ENCODE measurements at places on chromosomes 6 and 20.

DNA sequence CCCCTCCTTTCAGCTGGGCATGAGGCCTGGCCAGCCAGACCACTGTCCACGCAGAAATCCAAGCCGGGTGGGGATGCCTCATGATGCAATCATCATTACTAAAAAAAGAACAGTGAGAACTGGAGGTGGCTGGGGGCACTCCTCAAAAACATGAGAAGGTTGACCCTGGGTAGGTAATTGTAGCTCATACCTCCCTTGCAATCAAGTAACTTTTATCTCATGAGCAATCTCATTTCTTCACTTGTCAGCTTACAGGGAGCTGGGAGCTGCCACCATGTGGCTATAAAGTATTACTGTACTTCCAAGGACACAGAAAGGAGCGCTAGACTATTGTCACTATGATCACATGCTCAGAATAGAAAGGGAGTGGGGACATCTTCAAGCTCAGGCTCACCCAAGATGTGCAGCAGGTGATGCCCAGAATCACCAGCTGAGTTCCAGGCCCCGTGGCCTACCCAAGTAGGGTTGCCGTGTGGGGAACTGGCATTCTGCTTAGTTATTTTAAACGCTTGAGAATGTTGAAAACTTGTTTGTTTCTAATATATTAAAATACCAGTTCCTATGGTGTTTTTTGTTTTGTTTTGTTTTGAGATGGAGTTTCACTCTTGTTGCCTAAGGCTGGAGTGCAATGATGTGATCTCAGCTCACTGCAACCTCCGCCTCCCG lies 3.0 kb upstream of the CDH26 start:
- DNase-seq, result no peak

DNA sequence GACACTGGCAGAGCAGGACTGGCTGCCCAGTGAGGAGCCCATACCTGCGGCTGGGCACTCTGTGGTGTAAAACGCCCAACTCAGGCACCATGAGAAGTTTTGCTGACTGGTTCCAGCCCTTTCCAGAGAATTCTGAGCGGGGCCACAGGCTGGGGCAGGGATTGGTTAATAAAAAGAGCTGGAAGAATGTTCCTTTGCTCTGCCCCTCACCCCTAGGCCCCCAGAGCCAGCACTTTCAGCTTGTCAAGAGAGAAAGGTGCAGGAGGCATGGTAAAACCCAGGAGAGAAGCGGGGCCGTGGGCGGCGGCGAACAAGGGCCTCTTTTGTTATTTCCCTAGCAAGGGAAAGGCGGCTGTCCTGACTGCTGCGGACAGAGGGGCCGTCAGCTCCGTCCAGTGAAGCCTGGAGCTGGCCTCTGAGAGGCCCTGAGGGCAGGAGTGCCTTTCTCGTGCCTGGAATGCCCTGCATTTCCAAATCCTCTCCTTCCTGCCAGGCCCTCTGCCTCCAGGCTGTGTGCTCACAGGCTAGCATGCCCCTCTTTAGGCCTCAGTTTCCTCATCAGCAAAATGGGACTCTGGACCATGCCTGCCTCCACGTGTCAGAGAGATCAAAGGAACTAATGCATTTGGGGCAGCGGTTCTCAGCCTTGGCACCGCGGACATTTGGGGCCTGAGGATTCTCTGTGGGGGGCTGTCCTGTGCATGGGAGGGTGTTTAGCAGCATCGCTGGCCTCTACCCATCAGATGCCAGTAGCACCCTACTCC lies 12.9 kb downstream of the SLC13A3 start:
- DNase-seq, result no peak

DNA sequence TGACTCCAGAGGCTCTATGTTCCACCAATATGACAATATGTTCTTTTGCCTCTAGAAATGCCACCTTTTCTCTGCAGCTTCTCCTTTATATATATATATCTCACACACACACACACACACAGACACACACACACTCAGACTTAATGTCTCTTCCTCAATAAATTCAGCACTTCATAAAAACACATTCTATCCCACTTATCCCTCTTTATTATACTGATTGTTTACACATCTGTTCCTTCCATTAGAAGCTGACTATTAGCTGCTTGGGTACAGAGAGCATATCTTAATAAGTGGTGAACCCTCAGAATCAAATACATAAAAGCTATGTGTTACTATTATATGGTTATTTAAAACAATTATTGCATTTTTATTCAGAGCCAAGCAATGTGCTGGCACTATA lies 23.3 kb downstream of the NRSN1 start:
- DNase-seq, result no peak

DNA sequence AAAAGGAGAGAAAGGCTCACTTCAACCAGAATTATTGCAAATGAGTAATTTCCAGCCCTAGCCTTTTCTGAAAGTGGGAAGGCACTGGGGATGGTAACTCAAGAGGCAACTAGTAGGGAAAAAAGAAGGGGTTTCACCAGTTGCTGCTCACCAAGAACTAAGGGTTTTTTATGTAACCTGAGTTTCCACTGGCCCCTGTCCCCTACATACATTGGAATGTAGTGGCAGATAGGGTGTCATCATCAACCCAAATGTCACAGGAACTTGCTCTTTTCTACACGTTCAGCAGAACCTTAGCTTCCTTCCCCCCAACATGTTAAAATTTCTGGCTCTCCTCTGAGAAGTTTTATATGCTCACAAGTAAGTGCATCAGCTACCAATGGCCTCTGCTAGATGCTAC lies 38.2 kb upstream of the PKHD1 start:
- no peak for DNase-seq

DNA sequence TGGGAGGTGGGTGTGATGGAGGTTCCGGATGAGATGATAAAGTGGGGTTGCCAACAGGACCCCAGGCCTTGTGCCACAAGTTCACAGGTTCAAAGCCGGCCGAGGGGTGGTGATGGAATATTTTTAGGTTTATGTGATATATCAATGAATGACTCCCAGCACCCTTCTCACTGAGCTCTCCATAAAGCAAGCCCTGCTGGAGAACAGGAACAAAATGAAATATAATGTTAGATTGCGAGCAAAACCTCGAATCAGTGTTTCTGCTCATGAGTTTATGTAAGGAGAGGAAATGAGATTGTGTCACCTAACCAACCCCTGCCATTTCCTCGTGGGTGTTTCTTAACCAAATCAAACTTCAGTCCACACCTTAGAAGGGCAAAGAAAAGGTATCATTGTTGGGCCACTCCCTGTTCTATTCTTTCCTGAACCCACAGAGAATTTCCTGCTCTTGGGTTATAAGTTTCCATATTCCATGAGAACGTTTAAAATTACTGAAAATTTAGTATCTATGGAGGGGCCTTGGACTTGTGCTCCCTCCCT lies 192.2 kb upstream of the EXOC2 start:
- no peak for DNase-seq

- no peak for DNase-seq
Measured at GRCh38 chr6:17157617-17158016, 55.8 kb downstream of the STMND1 start.

DNA sequence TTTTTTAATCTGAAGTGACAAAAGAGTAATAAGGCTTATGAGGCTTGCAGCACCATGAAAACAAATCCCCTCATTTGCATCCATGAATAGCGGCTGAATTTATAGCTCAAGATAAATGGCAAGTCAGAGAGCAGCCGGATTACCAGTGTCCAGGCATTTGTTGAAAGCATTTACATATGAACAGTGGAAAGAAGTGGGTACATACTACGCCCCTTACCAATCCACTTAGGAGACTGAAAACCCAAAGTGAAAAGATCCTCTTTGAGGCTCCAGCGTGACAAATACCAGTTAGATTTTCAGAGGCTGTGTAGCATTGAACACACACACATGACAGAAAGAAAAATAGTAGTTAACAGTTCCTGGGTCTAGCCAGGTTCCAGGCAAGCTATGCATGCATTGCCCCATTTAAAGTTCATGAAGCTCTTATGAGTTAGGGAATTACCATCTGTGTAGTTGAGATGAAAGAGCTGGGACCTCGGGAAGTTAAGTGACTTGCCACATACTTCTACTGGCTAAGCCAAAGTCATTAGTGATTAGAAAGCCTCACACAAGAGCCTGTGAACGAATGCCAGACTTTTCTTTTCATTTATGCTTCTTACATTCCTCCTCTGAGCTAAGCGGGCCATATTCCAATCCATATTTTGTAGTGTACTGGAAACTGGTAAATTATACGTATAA lies 28.3 kb upstream of the NHSL1 start:
- DNase-seq, result no peak

- DNase-seq, result no peak
Measured at GRCh38 chr6:47700053-47700452, 1.7 kb downstream of the ADGRF4 start.

DNA sequence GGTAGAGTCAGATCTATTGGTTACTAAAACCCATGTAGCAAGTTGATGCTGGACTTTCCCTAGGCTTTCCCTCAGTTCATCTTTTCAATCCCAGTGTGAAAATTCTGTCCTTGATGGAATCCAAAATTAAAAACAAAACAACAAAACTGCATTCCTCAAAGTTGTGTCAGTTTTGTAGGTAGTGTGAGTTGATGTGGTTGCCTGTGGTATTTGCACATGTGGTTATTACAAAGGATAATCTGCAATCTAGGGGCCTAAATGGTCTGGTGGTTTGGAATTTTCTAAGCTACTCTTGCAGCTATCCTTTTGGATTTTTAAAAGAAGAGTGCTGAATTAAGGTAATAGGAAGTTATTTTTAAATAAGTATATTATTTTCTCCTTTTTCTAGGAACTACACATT lies 132.2 kb upstream of the SCGN start:
- DNase-seq, result no peak

GRCh38 chr6:147023581-147023980 lies 180.6 kb upstream of the STXBP5 start:
- no peak for DNase-seq

DNA sequence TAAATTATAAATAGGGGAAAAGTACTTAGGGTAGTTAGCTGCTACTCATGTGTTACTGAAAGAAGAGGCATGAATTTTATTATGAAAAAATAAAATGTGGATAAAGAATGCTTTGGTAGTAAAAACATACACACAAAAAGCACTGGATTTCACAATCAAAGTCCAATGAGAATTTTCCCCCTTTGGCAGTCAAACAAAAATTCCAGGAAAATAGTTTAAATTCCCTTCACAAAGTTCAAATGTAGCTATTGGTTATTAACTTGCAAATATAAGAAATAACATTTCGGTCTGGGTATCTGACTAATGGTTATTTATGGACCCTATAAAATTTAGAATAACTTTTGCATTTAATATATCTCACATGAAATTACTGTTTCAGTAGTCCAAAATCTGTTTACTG lies 210.4 kb downstream of the FOXC1 start:
- DNase-seq, result no peak

DNA sequence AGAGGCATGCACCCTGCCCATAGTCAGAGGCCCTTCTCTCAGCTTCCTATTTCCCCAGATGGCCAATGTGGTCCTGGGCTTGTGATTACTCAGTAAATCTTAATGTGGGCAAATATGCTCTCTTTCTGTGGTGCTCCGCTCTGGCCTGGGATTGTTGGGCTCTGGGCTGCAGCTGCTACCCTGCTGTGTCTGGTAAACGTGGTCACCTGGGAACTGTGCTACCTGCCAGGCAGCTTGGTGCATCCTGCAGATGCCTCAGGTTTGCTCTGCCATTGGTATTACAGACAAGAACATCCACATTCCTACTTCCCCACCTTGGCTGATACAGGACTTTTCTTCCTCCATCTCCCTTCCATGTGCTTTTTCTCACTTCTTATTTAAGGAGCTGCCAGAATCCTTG lies 611.5 kb upstream of the IMPG1 start:
- DNase-seq, result no peak

- DNase-seq, result no peak
Measured at GRCh38 chr6:33243476-33243875, 28.2 kb downstream of the VPS52 start.

GRCh38 chr20:5551621-5552020 lies 198.6 kb upstream of the SHLD1 start:
- no peak for DNase-seq
